ENCODE measurements at places on chromosomes 4 and X. TPM values are rescaled to one million over a fixed set of nuclear protein-coding genes. Genes with fewer than 3 reads are reported as not detected.

The TRIML2 gene
- total RNA-seq, result not detected

DNA sequence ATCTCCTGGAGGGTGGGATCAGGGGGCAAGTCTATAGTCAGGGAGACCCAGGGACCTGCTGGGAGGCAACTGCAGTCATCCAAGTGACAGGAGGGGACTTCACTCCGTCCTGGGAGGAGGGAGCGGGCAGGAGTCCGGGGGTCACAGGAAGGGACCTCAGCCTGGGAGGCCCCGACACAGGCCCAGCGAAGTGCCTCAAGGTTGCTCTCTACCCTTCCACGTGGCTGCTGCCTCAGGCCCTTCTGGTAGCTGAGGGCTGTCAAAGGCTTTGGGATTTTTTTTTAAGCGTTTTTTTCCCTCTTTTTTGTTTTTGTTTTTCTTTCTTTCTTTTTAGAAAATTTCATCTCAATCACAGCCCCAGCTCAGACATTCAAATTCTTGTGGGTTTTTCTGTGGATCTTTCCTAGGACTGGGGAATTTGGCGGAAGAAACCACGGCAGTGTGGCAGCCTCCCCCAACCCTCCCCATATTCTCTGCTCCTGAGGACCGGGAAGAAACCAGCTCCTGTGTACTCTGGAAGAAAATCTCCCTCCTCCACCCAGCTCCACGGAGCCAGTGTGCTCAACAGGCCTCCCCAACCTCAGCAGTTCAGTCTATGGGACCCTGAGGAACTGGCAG lies 1.4 kb upstream of the HAUS7 start:
- no peak overlapping the region for H3K27ac ChIP-seq
- no peaks in the 10 kb centered on the region for H3K36me3 ChIP-seq
- peaks cover 5% of the 10 kb centered on the region for H3K4me1 ChIP-seq
- DNase-seq, result no peak
- H3K4me3 ChIP-seq, result no peak overlapping the region

GRCh38 chr4:165909947-165910346 lies 36.9 kb downstream of the TLL1 start:
- no peak overlapping the region for H3K4me3 ChIP-seq
- no peaks in the 10 kb centered on the region for H3K4me1 ChIP-seq
- H3K27me3 ChIP-seq, result no peaks in the 10 kb centered on the region
- H3K36me3 ChIP-seq, result no peaks in the 10 kb centered on the region

GRCh38 chrX:3529466-3530010 lies 183.1 kb upstream of the MXRA5 start:
- DNase-seq, result no peak
- no peaks in the 10 kb centered on the region for H3K4me1 ChIP-seq
- no peaks in the 10 kb centered on the region for H3K27me3 ChIP-seq
- H3K36me3 ChIP-seq, result no peaks in the 10 kb centered on the region

GRCh38 chr4:92406488-92406887 lies 102.7 kb downstream of the GRID2 start:
- no peak overlapping the region for H3K27ac ChIP-seq

- no peaks in the 10 kb centered on the region for H3K36me3 ChIP-seq
- H3K4me1 ChIP-seq, result no peaks in the 10 kb centered on the region
- no peak overlapping the region for H3K27ac ChIP-seq
- H3K4me3 ChIP-seq, result no peak overlapping the region
These were observed 195.3 kb upstream of the PDE5A start for GRCh38 chr4:119823891-119824290.

DNA sequence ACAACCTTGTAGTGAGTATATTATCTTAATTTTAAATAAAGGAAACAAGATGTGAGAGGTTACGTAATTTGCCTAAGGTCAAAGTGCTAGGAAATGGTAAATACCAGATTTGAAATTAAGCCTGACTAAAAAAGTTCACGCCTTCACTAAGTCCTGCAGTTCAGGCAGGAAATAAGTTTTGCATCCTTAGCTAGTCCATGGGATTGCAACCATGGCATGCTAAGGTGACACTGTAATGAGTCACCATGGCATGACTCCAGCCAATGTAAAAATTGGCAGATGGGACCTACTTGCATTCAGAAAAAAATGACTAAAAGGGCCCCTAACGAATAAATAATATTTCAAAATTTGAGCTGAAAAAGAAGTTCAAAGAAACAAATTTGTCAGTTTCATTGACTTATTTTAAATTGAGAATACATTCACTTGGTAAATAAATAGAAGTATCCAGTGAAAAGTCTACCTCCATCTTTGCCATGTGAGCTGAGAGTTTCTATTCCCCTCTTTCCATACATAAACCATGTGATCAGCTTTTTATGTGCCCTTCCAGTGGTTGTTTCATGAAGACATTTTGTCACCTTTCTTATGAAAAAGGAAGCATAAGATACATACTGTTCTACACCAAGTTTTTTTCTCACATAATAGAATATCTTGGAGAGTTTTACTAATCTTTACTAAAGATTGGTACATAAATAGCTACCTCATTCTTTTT lies 72.4 kb downstream of the ANKRD50 start:
- no peak for DNase-seq
- no peak overlapping the region for H3K27ac ChIP-seq
- no peaks in the 10 kb centered on the region for H3K27me3 ChIP-seq
- no peaks in the 10 kb centered on the region for H3K4me1 ChIP-seq
- no peak overlapping the region for H3K4me3 ChIP-seq
- H3K36me3 ChIP-seq, result no peaks in the 10 kb centered on the region

DNA sequence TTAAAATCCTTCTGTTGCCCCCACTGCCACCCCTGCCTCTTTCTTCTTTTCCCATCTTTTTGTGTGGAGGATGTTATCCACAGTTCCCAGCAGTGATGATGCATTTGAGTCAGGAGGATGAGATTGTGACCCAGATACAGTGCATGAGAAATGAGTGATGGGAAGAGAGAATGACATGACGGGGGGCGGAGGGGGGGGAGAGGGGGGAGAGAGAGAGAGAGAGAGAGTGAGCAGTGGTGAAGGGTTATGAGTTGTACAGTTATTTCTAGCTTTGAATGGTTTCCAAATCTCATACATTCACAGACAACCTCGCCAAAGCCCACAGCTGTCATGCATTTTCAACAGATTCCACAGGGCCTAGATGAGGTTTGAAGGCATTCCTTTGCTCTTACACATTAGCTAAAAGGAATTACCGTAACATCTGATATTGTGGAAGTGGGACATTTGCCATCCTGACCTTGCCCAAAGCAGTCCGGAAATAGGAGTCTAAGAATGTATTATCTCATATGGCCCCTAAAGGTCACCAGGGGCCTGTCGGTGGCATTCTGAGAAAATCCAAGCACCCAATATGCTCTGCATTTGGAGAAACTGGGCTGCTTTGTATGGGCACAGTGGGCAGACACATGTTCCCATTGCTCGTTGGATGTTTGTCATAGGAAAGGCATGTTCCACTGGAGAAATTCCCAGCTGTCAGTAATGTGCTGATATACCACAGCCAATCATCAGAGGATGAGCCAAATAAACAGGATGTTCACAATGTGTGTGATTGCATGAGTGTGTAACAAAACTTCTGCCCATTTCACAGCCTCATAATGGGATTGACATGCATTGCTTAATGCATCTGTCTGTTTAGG lies 435.8 kb downstream of the SPRY1 start:
- H3K4me3 ChIP-seq, result no peak overlapping the region
- no peaks in the 10 kb centered on the region for H3K36me3 ChIP-seq
- no peaks in the 10 kb centered on the region for H3K27me3 ChIP-seq
- DNase-seq, result peak; percentile 63

DNA sequence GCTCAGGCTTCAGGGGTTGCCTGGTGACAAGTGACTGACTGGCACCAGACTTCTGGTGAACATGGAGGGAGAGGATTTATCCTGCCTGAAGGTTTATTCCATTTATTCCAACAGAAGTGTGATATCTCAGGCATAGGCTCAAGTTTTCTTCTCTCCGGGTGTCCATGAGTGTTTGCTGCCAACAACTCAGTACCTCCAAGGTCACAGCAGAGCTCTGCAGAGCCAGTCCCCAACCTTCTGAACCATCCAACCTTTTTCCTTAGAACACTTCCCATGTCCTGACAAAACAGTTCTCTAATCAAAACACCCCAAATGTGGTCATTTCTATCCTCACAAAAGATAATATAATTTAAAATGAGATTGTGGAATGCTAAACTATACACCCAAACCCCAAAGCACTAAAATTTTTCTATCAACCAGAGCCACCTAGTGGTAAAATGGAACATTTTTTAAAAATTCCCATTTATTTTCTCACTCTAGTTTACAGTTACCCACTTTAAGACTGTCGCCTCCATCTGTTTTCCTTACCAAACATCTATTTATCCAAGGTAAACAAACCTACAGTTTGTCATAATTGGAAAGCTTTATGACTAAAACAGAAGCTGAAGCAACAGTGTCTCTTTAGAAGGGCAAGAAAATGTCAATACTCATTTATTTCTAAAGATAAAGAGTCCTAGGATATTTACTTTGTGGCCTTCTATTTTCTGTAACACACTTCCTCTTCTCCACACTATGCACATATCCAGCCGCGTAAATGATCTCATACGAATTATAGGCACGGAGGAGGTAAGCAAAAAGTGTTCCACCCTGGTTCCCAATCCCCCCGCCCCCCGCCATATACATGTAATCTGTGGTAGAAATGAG lies 39.5 kb downstream of the TMEM154 start:
- no peaks in the 10 kb centered on the region for H3K27me3 ChIP-seq
- H3K36me3 ChIP-seq, result no peaks in the 10 kb centered on the region
- no peak overlapping the region for H3K4me3 ChIP-seq
- no peak overlapping the region for H3K27ac ChIP-seq
- H3K4me1 ChIP-seq, result peaks cover 6% of the 10 kb centered on the region
- DNase-seq, result no peak

- no peaks in the 10 kb centered on the region for H3K4me1 ChIP-seq
- H3K36me3 ChIP-seq, result no peaks in the 10 kb centered on the region
- H3K27ac ChIP-seq, result no peak overlapping the region
- H3K4me3 ChIP-seq, result no peak overlapping the region
- H3K27me3 ChIP-seq, result no peaks in the 10 kb centered on the region
- no peak for DNase-seq
These were observed 14.2 kb downstream of the VEGFC start for GRCh38 chr4:176778491-176778890.

The PABPC1L2A gene
- not detected for total RNA-seq

The PLP1 gene
- 482 TPM for total RNA-seq

DNA sequence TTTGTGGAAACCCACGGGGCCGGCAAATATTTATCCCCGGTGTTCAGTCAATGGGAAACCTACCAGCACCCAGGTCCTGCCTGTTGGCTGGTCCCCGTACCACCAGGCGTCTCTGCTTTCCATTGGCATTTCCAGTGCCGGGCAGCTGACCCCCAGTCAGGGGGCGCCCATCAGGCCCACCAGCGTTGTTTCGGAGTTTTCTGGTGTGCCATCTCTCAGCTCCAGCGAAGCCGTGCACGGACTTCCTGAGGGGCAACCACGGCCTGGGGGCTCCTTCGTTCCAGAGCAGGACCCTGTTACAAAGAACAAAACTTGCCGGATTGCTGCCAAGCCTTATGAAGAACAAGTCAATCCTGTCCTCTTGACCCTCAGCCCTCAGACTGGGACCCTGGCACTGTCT lies 32.7 kb downstream of the BCORL1 start:
- H3K27me3 ChIP-seq, result no peaks in the 10 kb centered on the region
- H3K4me3 ChIP-seq, result no peak overlapping the region
- H3K27ac ChIP-seq, result no peak overlapping the region
- no peaks in the 10 kb centered on the region for H3K36me3 ChIP-seq

The RPS6KA6 gene
- total RNA-seq, result 0.60 TPM

GRCh38 chr4:2069161-2069971 lies 10.2 kb downstream of the NAT8L start:
- H3K27me3 ChIP-seq, result peaks cover 10% of the 10 kb centered on the region
- no peak overlapping the region for H3K4me3 ChIP-seq
- DNase-seq, result no peak
- no peak overlapping the region for H3K27ac ChIP-seq

DNA sequence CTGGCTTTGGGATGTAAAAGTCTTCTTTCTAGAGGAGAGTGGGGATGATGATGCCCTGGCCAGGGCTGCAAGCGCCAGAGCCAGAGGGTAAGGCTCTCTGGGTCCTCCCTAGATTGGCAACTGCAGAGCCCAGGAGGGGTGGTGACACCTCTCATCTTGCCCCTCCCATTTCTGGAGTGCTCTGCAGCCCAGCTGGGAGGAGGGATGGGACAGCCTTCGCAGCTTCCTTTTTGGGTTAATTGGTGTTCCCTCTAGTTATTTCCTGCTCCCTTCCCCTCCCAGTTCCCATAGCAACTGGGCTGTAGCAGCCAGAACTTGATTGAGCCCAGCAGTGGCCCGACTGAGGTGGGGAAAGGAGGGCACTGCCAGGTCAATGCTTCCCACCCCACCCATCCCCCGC lies 19.2 kb downstream of the NALF2 start:
- no peak overlapping the region for H3K4me3 ChIP-seq
- H3K27ac ChIP-seq, result no peak overlapping the region
- H3K36me3 ChIP-seq, result no peaks in the 10 kb centered on the region
- no peaks in the 10 kb centered on the region for H3K4me1 ChIP-seq
- peaks cover 9% of the 10 kb centered on the region for H3K27me3 ChIP-seq

GRCh38 chrX:19886375-19886774 lies 1.0 kb downstream of the SH3KBP1 start:
- H3K36me3 ChIP-seq, result no peaks in the 10 kb centered on the region
- H3K4me1 ChIP-seq, result no peaks in the 10 kb centered on the region
- H3K27me3 ChIP-seq, result no peaks in the 10 kb centered on the region
- DNase-seq, result no peak
- no peak overlapping the region for H3K27ac ChIP-seq

DNA sequence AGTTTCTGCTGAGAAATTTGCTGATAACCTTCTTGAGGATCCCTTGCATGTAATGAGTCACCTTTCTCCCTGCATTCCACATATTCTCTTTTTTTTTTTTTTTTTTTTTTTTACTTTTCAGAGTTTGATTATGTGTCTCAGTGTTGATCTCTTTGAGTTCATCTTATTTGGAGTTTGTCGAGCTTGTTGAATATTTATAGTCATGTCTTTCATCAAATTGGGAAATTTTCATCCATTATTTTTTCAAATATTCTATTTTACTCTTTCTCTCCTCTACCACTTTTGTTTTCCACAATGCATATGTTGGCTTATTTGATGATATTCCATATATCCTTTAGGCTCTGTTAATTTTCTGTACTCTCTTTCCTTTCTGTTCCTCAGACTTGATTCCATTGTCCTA lies 136.1 kb downstream of the MAD2L1 start:
- H3K27ac ChIP-seq, result no peak overlapping the region
- DNase-seq, result no peak
- H3K4me1 ChIP-seq, result no peaks in the 10 kb centered on the region
- no peaks in the 10 kb centered on the region for H3K36me3 ChIP-seq

GRCh38 chrX:9682456-9682855 lies 83.2 kb downstream of the GPR143 start:
- H3K4me3 ChIP-seq, result no peak overlapping the region
- H3K4me1 ChIP-seq, result no peaks in the 10 kb centered on the region
- peak; percentile 5 for DNase-seq
- H3K27me3 ChIP-seq, result no peaks in the 10 kb centered on the region

- peaks cover 29% of the 10 kb centered on the region for H3K36me3 ChIP-seq
- DNase-seq, result no peak
- no peaks in the 10 kb centered on the region for H3K4me1 ChIP-seq
These were observed 824 bp downstream of the LRPAP1 start for GRCh38 chr4:3531318-3531878.

GRCh38 chr4:138727731-138728130 lies 287.9 kb upstream of the NOCT start:
- DNase-seq, result no peak
- no peaks in the 10 kb centered on the region for H3K27me3 ChIP-seq
- no peak overlapping the region for H3K27ac ChIP-seq
- H3K4me3 ChIP-seq, result no peak overlapping the region
- H3K36me3 ChIP-seq, result no peaks in the 10 kb centered on the region

All from tibial nerve (tissue), 4 donors.